ENCODE measurements at places on chromosomes 4 and X.

DNA sequence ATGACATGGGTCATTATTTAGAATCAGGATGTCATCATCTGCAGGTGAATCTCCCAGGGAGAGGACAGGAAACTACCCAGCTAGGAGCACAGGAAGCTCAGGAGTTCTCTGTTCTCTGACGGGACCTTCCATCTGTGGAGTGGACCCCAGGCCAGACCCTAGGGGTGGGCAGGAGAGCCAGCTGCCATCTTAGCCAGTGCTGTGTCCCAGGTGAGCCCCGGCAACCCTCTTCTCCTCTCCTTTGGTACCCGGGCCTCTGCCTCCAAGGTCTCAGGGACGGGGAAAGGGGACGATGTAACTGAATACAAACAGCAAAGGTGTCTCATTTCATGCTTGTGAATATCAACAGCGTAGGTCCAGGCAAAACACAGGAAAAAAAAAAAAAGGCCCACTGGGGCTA is 48.5 kb downstream of the C4orf50 start:
- no peak for DNase-seq

GRCh38 chr4:105067946-105068345 is 78.7 kb upstream of the TET2 start:
- no peak for DNase-seq

GRCh38 chrX:150240643-150240970 is 122.5 kb upstream of the MAMLD1 start:
- no peak for DNase-seq

DNA sequence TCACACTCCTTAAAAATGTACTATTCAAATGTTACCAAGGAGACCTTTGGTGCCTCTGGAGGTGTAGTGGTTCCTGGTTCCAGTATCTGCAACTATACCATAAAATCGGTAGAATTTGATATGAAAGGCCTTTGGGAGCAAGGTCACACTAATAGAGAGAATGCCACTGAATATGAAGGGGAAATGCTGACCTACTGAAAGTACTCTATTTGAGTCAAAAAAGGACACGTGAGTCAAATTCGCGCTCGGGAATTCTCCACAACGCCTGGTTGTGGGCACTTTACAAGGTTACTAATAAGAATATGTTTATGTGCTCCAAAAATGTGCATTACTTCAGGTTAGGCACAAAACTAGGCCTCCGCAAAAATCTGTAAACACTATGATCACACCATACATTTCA is 39.5 kb upstream of the RELL1 start:
- peak; percentile 49 for DNase-seq

- no peak for DNase-seq
These were observed 516.6 kb downstream of the PPARGC1A start for GRCh38 chr4:23373261-23373660.

DNA sequence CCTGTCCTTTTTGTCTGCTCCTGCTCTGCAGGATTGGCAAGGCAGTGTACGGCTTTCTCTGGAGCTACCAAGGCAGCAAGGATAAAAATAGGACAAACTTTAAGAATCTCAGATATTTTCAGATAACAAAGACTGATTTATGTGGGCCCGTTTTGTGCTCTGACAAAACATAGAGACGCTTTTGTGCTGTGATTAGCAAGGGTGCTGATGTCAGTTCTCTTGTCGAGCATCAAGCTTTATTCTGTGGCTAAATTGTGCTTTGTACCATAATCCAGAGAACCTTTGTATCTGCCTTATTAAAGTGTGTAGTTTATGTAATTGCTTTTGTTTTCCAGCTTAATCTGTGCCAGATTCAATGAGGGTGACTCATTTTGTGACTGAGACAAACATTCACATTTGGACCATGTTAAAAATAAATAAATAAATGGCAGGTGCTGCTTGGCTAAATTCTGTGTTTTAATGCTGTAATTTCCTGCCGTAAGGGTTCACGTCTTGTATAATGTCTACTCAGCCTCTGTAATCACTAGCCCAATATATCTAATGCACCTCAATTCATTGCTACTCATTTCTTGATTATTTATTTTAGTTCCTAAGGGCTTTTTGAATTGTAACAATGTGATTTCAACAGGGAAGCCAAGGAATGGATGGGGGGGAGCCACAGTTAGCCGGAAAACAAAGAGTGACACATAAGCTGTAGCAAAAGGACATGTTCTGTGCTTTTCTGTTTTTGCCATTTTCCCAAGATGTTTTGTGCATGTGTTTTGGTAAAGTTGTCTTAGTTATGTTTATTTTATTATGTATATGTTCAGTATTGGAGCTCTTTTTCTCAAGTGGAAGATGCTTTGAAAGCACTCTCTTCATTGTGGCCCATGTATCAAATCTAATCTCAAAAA is 75.1 kb downstream of the GAB1 start:
- no peak for DNase-seq

GRCh38 chr4:158875026-158875425 is 106.2 kb downstream of the FNIP2 start:
- DNase-seq, result no peak

DNA sequence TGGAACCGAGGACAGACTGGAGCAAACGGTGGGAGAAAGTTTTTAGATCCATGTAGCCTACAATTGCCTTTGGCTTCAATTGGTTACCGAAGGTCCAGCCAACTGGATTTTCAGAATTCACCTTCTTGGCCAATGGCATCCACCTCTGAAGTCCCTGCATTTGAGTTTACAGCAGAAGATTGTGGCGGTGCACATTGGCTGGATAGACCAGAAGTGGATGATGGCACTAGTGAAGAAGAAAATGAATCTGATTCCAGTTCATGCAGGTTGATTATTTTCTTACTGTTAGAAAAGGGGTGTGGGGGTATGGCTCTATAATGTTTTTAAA is 702 bp downstream of the KLHL5 start:
- no peak for DNase-seq

DNA sequence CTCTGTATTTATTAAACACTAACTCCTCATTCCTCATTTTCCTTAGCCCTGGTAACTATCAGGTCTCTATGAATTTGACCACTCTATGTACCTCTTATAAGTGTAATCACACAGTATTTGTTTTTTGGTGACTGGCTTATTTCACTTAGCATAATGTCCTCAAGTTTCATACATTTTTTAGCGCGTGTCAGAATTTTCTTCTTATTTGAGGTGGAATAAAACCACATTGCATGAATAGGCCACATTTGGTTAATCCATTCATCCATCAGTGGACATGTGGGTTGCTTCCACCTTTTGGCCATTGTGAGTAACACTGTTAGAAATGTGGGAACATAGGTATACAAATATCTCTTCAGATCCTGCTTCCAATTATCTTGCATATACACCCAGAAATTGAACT is 341.2 kb upstream of the BOD1L1 start:
- DNase-seq, result no peak

- no peak for DNase-seq
These were observed 472.8 kb downstream of the TMA16 start for GRCh38 chr4:163967263-163967662.

GRCh38 chrX:134572816-134573682 is 85.2 kb downstream of the PLAC1 start:
- DNase-seq, result no peak

- DNase-seq, result no peak
These were observed 29.9 kb downstream of the BOD1L1 start for GRCh38 chr4:13597604-13598003.

- no peak for DNase-seq
These were observed 2.5 kb downstream of the GALNT7 start for GRCh38 chr4:173171098-173171497.

DNA sequence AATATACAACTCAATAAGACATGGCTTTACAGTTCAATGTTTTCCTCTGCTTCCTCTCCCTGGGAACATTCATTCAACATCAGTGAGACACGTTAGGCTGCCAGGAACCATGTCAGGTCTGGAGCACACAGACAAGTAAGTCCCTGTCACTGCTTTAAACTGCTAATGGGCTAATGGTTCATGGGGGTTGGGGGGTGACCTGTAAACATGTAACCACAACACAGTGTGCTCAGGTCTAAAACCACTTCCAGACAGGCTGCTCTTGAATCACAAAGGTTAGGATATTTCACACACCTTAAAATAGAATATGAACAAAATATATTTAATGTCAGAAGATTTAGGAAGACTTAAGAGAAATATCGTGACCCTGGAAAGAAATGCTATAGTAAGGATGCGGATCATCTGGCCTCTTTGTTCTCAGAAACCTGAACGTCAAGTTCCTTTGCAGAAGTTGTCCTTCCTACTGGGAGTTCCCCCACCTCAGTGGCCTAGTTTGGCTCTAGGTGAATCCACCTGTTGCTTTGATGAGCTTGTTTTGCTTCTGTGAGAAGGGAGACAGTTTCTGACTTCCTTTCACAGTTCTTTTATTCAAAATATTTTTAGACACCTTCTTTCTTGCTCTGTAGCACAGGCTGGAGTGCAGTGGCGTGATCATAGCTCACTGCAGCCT is 359.9 kb downstream of the UNC5C start:
- DNase-seq, result no peak

DNA sequence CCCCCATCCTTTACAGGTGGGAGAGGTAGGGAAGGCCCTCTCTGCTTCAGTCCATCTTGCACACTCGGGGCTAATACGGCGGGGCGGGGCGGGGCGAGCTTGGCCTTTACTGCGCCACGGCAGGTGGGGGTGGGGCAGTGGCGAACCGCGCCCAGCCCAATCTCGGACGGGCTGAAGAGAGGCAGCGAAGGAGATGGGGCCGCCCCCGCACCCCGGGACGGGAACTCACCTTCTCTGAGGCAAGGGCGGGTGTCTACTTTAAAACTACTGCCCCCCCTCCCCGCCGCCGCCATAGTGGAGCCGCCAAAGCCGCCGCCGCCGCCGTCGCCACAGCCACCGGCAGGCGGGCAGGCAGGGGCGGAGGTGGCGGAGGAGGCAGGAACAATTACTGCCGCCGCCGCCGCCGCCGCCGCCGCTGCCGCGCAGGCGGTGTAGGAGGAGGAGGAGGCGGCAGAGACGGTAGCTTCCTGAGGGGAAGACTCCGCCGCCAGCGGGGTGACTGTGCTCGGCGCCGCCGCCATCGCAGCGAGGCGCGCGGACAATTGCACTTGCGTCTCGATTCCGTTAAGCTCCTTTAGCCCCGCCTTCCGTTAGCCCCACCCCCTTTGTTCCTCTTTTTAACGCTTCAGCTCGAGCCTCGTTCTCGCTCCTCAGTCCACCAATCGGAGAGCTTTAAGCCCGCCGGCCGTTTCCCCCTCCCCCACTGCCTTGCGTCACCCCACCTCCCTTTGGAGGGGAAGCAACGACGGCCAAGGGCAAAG is at the start of gene ZMAT1:
ZMAT1 (minus strand) TSS at position 540 of the 761 bp plus-strand sequence; CDS start at position 521, 19 bp downstream.
- DNase-seq, result peak; percentile 90

DNA sequence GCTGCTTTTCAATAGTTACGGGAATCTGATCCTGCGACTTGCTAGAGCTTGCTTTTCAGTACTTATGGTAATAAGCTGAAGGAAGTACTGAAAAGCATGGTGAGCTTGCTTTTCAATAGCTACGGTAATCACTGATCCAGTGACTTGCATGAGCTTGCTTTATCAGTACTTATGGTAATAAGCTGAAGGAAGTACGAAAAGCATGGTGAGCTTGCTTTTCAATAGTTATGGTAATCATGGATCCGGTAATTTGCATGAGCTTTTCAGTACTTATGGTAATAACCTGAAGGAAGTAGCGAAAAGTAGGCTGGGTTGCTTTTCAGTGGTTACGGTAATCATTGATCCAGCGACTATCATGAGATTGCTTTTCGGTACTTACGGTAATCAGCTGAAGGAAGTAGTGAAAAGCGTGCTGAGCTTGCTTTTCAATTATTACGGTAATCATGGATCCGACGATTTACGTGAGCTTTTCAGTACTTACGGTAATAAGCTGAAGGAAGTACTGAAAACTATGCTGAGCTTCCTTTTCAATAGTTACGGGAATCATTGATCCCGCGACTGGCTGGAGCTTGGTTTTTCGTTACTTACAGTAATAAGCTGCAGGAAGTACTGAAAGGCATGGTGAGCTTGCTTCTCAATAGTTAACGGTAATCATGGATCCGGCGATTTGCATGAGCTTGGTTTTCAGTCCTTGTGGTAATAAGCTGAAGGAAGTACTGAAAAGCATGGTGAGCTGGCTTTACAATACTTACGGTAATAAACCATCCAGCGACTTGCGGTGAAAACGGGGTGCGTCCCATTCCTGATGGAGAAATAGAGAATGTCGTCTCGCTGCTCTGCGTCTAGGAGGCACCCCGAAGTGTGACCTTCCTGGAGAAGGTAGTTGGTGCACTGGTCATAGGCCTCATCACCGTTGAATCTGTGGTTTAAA is 6.5 kb downstream of the CRLF2 start:
- DNase-seq, result peak; percentile 67

GRCh38 chrX:69614886-69615285 is 1.0 kb upstream of the EDA start:
- no peak for DNase-seq

DNA sequence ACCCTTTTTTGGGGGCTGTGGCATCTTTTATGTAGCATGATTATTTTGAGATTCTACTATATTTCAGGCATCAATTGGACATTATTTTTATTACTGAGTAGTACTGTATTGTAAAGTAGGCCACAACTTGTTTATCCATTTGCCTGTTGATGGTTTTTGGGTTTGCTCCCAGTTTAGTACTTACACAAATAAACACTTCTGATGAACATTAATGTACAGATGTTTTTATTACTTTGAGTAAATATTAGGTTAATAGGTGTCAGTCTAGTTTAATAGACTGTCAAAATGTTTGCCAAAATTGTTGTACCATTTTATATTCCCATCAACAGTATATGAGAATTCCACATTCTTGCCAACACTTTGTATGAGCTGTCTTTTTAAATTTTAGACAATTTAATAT is 214.9 kb upstream of the MAD2L1 start:
- DNase-seq, result no peak

DNA sequence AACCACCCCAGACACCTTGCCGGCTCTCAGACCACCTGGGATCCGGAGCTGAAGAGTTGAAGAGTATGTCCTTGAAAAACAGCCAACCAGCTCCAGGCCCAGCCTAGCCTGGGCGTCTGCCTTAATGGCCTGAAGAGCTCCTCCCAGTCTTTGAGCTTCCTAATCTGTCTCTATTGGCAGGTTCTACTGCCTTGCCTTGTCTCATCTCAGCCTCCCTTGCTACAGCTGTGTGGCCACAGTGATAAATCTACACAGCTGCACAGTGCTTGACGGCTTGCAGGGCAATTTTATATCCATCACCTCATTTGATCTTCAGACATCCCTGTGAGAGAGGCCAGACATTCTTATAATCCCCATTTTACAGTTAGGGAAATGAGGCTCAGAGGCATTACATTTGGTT is 19.9 kb downstream of the AWAT2 start:
- no peak for DNase-seq

- DNase-seq, result no peak
These were observed 10.2 kb upstream of the FAM120C start for GRCh38 chrX:54193085-54193821.

GRCh38 chr4:86034616-86035015 is 325.2 kb downstream of the MAPK10 start:
- no peak for DNase-seq
